ENCODE measurements at places on chromosomes 1 and 21.

- H3K36me3 ChIP-seq = no peaks in the 10 kb centered on the region
- H3K27me3 ChIP-seq = no peaks in the 10 kb centered on the region
- H3K4me3 ChIP-seq = no peak overlapping the region
- H3K4me1 ChIP-seq = no peaks in the 10 kb centered on the region
Measured at GRCh38 chr1:54604572-54605370, 18.6 kb downstream of the FAM151A start.

DNA sequence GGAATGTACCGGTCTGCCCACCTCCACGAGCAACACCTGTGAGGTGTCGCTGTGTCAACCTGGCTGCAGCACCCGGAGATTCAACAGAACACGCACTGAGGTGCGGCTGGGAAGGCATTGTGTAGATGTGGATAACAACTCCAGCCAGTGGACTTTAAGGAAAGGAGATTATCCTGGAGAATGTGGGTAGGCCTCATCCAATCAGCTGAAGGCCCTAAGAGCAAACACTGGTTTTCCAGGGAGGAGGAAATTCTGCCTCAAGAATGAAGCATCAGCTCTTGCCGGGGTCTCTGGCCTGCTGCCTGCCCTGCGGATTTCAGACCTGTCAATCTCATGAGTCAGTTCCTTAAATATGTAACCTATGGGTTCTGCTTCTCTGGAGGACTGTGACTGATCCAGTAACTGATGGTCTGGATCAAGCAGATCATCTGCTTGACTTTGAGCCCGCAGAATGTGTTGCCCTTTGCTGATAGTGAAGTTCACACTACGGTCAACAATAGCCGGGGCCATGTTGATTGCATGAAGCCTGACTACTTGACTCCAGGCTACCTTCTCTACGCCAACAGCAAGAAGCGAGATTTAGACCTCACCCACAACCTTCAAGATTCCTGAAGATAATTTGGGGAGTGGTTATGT, 15.9 kb upstream of the PRDM15 start:
- no peak overlapping the region for H3K27ac ChIP-seq
- no peaks in the 10 kb centered on the region for H3K27me3 ChIP-seq

GRCh38 chr1:56897150-56898004, 42.8 kb downstream of the C8A start:
- no peaks in the 10 kb centered on the region for H3K27me3 ChIP-seq
- no peak overlapping the region for H3K4me3 ChIP-seq
- H3K4me1 ChIP-seq = no peaks in the 10 kb centered on the region
- no peak overlapping the region for H3K27ac ChIP-seq
- no peaks in the 10 kb centered on the region for H3K36me3 ChIP-seq

DNA sequence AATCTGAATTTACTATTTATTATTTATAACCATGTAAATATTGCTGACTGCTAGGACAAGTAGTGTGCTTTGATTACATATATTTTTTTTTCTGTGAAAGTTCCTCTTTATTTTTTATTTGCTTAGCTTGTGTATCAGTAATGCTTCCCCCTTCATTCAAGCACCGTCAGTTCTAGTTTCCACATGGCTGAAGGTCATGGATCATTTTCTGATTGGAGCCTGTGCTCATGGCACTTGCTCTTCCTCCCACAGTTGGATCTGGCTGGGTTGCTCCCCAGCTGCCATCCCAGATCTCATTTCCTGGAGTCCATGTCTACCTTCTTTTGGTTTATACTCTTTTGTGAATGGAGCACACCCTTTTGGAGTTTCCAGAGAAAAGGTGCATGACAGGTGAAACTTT, 57.0 kb upstream of the IGSF5 start:
- H3K4me1 ChIP-seq = peaks cover 9% of the 10 kb centered on the region
- no peaks in the 10 kb centered on the region for H3K36me3 ChIP-seq
- DNase-seq = no peak
- H3K4me3 ChIP-seq = no peak overlapping the region
- H3K27ac ChIP-seq = no peak overlapping the region

GRCh38 chr21:18030248-18030647, 211.1 kb upstream of the C21orf91 start:
- no peak for DNase-seq
- no peak overlapping the region for H3K4me3 ChIP-seq
- H3K36me3 ChIP-seq = no peaks in the 10 kb centered on the region
- H3K4me1 ChIP-seq = no peaks in the 10 kb centered on the region
- no peaks in the 10 kb centered on the region for H3K27me3 ChIP-seq

GRCh38 chr21:45637883-45638282, 5.6 kb upstream of the PCBP3 start:
- H3K27me3 ChIP-seq = no peaks in the 10 kb centered on the region
- H3K4me3 ChIP-seq = no peak overlapping the region
- no peak overlapping the region for H3K27ac ChIP-seq
- DNase-seq = no peak
- H3K36me3 ChIP-seq = no peaks in the 10 kb centered on the region

DNA sequence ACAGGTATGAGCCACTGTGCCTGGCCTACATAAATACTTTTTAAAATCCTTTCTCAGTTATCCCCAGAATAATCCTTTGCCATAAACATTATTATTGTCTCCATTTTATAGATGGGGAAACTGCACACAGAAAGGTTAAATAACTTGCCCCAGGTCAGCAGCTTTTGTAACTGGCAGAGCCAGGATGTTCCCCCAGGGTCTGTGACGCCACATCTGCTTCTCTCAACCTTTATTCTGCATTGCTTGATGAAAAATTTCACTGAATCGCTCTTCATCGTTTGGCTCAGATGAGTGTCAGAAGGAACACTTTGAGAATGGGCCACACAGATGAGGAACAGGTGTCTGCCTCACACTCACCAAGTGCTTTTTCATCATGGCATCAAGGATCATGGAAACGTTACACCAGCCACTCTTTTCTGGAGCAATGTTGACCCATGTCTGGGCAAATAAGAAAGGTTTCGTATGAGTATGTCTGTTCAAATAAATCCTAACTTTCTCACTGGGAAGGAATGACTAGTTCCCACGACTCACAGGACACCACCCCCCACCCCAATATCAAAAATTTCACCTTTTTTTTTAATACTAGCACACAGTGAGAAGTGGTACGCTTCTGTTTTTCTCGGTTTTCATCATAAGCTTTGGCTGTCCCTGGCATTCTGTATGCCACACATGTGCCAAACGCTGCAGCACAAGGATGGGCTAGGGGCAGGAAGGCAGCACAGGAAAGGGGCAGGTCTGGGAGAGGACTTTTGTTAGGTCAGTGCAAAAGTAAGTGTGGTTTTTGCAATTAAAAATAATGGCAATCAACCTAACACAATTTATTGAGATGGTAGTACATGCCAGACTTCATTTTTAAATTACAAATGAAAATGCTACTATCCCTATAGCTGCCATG, 9.0 kb upstream of the PTGFRN start:
- no peaks in the 10 kb centered on the region for H3K36me3 ChIP-seq
- no peak overlapping the region for H3K27ac ChIP-seq
- DNase-seq = no peak

DNA sequence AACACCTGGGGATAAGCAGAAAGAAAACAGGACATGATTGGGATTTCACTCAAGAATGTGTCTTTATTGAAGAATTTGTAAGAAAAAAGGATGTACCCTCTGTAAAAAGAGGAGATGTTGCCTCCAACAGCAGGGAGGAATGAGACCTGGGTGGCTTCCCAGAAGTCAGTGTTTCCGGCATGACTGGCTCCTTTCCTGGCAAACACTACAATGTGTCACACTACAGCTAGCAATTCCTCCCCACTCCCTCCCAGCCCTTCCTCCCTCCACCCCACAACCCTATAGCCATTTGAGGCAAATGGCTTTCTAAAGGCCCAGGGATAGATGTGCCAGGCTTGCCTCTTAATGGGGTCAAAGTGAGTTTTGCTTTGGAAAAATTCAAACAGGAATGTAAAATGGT, 11.5 kb upstream of the COL8A2 start:
- no peaks in the 10 kb centered on the region for H3K27me3 ChIP-seq
- no peak for DNase-seq
- H3K4me1 ChIP-seq = no peaks in the 10 kb centered on the region
- no peaks in the 10 kb centered on the region for H3K36me3 ChIP-seq

DNA sequence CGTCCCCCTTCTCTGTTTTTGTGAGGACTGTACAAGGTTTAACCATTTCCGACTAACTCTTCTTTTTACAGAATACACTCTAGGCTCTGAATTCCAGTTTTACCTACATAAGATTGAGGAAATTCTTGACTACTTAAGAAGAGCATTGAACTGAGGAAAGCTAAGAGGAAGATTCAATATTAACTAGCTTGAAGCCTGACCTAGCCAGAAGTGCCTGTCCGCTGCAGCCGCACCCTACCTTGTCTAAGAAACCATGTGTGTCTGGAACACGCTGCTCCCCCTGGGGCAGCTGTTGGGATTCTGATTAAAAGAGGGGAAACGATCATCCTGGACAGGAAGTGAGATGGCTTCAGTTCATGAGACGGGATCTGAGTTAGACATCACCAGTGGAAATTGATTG, 28.9 kb downstream of the CA6 start:
- H3K27me3 ChIP-seq = no peaks in the 10 kb centered on the region
- H3K4me1 ChIP-seq = no peaks in the 10 kb centered on the region
- no peaks in the 10 kb centered on the region for H3K36me3 ChIP-seq
- H3K4me3 ChIP-seq = no peak overlapping the region
- no peak overlapping the region for H3K27ac ChIP-seq

DNA sequence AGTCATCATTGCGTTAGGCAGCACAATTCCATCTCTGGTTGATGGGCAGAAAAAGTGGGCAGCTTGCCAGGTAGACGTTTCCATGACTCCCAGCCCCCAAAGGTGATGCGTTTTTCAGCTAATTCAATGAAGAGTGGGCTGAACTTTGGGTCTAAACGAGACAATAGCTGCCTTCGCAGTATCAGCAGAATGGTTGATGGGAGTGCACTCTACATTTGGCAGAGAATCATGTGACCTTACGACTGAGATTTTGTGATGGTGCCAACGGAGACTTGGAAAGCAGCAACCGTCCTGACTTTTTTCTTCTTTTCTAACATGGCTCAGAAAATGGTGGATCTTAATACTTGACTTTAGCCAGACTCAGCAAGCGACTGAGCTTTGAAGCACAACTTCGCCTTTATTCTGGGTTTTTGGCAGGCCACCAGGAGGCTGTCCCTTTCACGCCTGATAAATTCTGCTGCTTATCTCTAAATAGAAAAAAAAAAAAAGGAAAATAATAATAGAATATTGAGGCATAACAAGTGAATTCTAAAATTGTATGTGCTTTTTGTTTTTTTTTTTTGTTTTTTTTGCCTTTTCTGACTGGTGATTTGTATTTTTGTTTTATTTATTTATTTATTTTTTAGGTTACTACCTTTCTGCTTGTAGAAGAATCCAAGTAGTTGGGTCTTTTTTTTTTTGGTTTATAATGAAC, 804.8 kb downstream of the USP25 start:
- H3K36me3 ChIP-seq = no peaks in the 10 kb centered on the region
- no peak overlapping the region for H3K27ac ChIP-seq
- DNase-seq = no peak
- H3K4me1 ChIP-seq = no peaks in the 10 kb centered on the region
- H3K4me3 ChIP-seq = no peak overlapping the region
- H3K27me3 ChIP-seq = no peaks in the 10 kb centered on the region

DNA sequence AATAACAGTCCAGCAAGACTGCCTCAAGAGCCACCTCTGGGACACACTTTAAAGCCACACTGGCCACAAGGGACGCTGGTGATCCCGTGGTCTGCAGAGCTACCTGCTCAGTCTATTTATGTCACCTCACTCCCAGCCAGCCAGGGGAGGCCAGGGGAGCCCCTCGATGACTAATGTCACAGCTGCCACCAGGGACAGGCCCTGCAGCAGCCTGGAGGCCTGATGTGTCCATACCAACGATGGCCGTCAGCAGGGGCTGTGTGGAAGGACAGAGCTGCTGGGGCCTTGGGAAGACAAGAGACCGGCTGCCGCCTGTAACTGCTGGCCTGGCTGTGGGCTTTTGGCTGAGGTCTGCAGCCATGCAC, 71.0 kb downstream of the SIK1 start:
- no peaks in the 10 kb centered on the region for H3K36me3 ChIP-seq
- peak; percentile 45 for DNase-seq
- no peak overlapping the region for H3K27ac ChIP-seq
- H3K4me1 ChIP-seq = no peaks in the 10 kb centered on the region
- no peak overlapping the region for H3K4me3 ChIP-seq

- no peak overlapping the region for H3K27ac ChIP-seq
- no peaks in the 10 kb centered on the region for H3K36me3 ChIP-seq
- H3K27me3 ChIP-seq = no peaks in the 10 kb centered on the region
- H3K4me1 ChIP-seq = no peaks in the 10 kb centered on the region
- no peak for DNase-seq
Measured at GRCh38 chr1:65049941-65050713, 83.8 kb upstream of the JAK1 start.

GRCh38 chr1:21289700-21290545, at the start of gene ECE1:
Gene ECE1 (minus strand): TSS chr1:21290463. CDS start chr1:21290414, 49 bp downstream.
- peaks cover 3% of the 10 kb centered on the region for H3K4me1 ChIP-seq
- H3K4me3 ChIP-seq = peak within 1 kb of the TSS; percentile 89
- H3K27me3 ChIP-seq = no peaks in the 10 kb centered on the region

- no peak for DNase-seq
- H3K4me3 ChIP-seq = no peak overlapping the region
- peaks cover 37% of the 10 kb centered on the region for H3K4me1 ChIP-seq
- H3K27me3 ChIP-seq = no peaks in the 10 kb centered on the region
- H3K27ac ChIP-seq = peak overlapping the region; percentile 35
Measured at GRCh38 chr1:151519667-151520066, 8.5 kb downstream of the CGN start.

DNA sequence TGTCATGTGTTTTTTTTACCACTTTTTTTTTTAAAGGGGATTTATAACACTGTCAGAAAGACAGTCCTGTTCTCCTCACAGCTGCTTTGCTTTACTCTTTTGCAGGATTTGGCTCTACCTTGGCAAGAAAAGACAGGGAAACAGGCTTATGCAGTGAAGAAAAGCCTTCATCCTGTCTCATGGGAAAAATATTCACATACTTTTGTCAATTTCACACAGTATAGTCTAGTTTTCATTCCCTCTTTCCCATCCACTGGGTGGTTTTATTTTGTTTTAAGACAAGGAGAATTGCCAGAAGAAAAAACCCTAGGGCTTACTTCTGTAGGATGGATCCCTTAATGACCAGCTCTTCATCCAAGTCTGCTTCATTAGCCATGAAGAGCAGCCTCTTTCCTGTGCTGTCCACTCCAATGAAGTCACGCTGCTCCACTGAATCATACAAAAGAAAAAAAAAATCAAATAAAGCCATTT, 60.0 kb downstream of the EIF2B3 start:
- no peak for DNase-seq
- H3K36me3 ChIP-seq = no peaks in the 10 kb centered on the region
- H3K27ac ChIP-seq = no peak overlapping the region
- H3K4me3 ChIP-seq = no peak overlapping the region

DNA sequence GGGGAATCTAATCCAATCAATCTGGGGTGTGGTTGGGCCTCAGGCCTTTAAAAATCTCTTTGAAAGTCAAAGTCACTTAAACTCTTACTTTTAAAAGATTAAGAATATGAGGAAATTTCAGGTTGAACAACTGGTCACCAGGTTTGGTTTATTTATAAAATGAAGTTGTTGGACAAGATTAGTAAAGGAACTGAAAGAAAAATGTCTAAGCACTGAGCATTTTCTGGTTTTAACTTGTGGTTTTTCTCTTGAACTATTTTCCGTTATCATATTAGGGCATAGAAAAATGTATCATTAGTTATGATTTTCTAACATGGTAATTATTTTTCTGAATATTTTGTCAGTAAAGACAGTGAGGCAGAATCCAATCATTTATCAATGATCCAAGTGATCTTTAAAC, 49.6 kb downstream of the RGS2 start:
- no peaks in the 10 kb centered on the region for H3K27me3 ChIP-seq
- H3K27ac ChIP-seq = no peak overlapping the region
- H3K36me3 ChIP-seq = no peaks in the 10 kb centered on the region
- H3K4me1 ChIP-seq = peaks cover 18% of the 10 kb centered on the region

GRCh38 chr1:17561247-17561548, 21.7 kb downstream of the ARHGEF10L start:
- peaks cover 17% of the 10 kb centered on the region for H3K4me1 ChIP-seq
- no peak overlapping the region for H3K27ac ChIP-seq
- no peaks in the 10 kb centered on the region for H3K27me3 ChIP-seq
- H3K4me3 ChIP-seq = no peak overlapping the region

All from Caco-2 (cell line).